ENCODE measurements at places on chromosomes 4 and X.

GRCh38 chrX:29477878-29478277, 737.5 kb upstream of the MAGEB2 start:
- no peak for DNase-seq

DNA sequence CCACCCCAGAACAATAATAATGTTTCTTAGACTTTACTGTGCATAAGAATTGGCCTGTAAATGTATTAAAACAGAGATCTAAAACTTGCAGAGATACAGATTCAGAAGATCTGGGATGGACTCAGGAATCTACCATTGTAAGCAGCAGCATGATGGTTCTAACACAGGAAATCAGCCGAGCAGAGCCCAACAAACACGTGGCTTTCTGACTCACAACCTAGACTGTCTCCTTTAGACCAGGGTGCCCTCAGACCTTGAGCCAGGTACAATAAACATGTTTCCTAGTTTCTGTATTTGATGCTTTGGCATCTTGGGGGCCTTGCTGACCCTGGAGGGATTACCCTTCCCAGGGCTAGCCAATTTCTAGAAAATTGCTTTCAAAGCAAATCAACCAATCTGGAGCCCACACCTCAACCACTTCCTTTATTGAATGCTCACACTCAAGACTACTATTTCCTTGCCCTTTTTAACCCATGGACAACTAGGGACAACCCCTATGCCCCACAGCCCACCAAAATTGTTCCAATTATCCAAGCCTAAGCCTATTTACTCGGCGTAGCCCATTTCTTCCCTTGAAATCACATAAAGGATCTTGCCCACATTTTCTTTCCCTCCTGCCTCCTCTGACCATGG, 80.5 kb downstream of the TBC1D9 start:
- no peak for DNase-seq

DNA sequence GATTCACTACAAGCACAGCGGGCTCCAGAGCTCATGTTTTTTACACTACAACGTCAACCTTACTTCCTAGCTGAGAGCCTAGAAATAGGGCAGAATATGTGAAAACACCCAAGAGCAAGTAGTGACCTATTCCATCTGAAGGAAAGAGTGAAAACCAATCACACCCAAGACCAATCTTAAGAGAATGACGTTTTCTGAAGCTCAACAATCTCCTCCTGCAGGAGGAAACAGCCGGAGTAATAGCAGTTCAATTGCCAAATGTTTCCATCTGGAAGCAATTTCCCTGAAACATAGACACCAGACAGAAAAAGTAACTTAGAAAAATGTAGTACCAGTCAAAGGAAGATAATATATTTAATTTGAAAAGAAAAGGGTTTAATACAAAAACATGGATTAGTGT, 142.4 kb downstream of the ANXA5 start:
- DNase-seq, result no peak

GRCh38 chrX:9342561-9343051, 122.3 kb upstream of the TBL1X start:
- peak; percentile 78 for DNase-seq

- no peak for DNase-seq
These were observed 42.2 kb upstream of the ENPP6 start for GRCh38 chr4:184259866-184260265.

- no peak for DNase-seq
These were observed 1.6 kb upstream of the GRIPAP1 start for GRCh38 chrX:49003696-49004095.

DNA sequence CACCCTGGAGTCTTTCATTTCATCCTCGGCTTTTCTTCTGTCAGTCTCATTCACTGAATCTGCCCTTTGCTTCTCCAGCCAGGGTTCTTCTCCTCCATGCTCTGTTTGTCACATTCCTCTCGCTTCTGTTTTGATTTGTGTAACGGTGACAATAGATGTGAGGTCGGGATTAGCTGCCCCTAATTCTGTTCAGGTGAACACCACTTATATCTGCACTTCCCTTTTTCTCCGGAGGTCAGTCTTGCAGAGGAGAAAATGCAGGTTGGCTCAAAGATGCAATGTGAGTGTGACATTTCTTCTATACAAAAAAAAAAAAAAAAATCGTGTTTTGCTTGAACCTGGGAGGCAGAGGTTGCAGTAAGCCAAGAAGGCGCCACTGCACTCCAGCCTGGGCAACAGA, 262.9 kb downstream of the ASMT start:
- no peak for DNase-seq

DNA sequence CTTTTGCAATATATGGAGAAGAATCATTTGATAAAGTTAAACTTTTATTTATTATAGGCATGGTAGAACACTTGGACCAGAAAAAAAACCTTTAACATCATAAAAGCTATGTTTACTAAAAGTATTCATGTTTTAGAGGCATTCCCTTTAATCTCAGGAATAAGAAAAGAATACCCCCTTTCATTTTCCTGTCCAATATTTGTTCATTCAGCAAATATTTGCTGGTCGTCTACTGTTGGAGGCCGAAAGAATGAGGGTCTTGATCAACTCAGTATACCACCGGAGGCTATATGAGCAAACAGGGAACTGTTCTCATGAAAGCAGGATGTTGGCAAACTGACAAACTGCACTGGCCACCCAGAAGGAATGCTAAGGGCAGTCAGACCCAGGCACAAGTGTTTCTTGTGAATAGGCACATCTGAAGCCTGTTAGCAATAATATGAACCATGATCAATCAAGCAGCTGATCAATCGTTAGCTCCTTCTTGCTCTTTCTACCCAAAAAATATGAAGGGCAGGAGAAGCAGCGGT, 480.8 kb upstream of the FAT1 start:
- no peak for DNase-seq

GRCh38 chr4:36011381-36011780, 232.9 kb downstream of the ARAP2 start:
- DNase-seq, result no peak

Measured in ecto neural progenitor cell (in vitro differentiated cells).